ENCODE measurements at places on chromosomes 13 and 19.

- DNase-seq, result no peak
Observed at GRCh38 chr19:1255186-1256161, 7.1 kb downstream of the MIDN start.

- DNase-seq, result no peak
Observed at GRCh38 chr13:22735011-22735995, 445.5 kb upstream of the SGCG start.

GRCh38 chr19:45184115-45184514, 5.5 kb downstream of the BLOC1S3 start:
- DNase-seq, result no peak

- DNase-seq, result no peak
Observed at GRCh38 chr19:1308718-1309117, 23.0 kb downstream of the EFNA2 start.
